Pancreas (tissue), 10 donors: ENCODE measurements at places on chromosomes 13 and 19.

DNA sequence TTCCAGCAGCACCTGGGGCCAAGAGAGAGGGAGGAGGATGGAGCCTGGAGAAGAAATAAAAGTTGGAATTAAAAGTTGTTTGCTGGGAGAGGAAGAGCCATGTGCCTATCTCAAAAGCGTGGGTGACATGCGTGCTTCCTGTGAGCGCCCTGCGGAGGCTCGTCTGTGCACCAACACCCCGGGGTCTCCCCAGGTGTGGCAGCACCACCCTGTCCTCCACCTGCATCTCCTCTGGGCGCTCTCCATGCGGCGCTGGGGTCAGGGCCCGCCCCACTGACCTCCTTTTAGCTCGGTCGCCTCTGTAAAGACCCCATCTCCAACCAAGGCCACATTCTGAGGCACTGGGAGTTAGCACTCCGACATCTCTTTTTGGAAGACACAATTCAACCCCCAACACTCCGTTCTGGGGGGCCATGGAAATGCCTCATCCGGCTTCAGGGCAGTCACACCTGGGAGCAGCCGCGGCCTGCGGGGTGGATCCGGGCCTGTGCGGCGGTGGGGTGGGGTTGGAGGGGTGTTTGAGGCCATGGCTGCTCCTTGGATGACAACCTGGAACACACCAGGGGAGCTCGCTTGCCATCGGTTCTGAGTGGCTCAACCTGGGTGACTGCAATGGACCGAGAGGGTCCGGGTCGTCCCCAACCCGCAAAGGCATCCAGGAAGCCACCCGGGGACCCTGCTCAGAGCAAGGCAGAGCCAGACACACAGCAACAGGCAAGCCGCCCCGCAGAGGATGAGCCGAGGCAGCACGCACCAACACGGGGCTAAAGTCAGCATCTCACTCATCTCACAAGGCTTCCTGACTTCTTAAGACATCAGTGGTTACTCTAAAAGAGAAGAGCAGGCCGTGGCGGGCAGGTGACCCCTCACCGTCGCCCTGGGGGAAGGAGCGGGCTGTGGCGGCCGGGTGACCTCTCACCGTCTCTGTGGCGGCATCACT, 79.4 kb upstream of the MCF2L start:
- DNase-seq: peak; percentile 55
- H3K27me3 ChIP-seq: no peaks in the 10 kb centered on the region
- H3K27ac ChIP-seq: no peak overlapping the region
- no peak overlapping the region for H3K4me3 ChIP-seq

DNA sequence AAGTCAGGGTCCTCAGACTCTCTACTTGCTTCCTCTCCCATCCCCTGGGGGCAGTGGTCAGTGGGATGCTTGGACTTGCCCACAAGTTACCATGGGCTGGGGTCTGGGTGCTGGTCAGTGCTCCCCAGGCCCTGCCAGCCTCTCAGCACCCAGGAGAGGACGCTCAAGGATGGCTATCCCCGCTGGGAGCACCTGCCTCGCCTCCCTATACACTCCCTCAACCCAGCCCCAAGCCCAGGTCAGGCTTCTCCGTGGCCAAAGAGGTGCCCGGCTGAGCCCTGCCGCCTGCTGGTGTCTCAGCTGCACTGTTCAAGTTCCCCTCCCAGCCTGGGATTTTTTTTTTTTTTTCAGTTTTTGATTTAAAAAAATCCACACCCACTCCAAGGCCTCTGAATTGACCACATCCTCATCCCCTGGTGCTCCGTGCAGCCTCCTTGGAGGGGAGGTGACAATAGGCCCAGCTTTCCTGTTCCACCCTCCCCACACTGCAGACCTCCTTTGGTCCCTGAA, 10.8 kb downstream of the F2RL3 start:
- no peak for DNase-seq
- H3K27me3 ChIP-seq: no peaks in the 10 kb centered on the region
- no peaks in the 10 kb centered on the region for H3K36me3 ChIP-seq
- no peaks in the 10 kb centered on the region for H3K4me1 ChIP-seq
- no peak overlapping the region for H3K4me3 ChIP-seq
- no peak overlapping the region for H3K27ac ChIP-seq

- peak overlapping the region; percentile 4 for H3K27ac ChIP-seq
- no peak overlapping the region for H3K4me3 ChIP-seq
- H3K27me3 ChIP-seq: no peaks in the 10 kb centered on the region
- peaks cover 16% of the 10 kb centered on the region for H3K4me1 ChIP-seq
- H3K36me3 ChIP-seq: no peaks in the 10 kb centered on the region
Observed at GRCh38 chr13:40190641-40191100, 475.8 kb downstream of the FOXO1 start.

- no peak overlapping the region for H3K27ac ChIP-seq
- no peaks in the 10 kb centered on the region for H3K36me3 ChIP-seq
- peaks cover 10% of the 10 kb centered on the region for H3K4me1 ChIP-seq
- H3K4me3 ChIP-seq: no peak overlapping the region
- no peaks in the 10 kb centered on the region for H3K27me3 ChIP-seq
- no peak for DNase-seq
Observed at GRCh38 chr13:41133951-41134350, 1.3 kb upstream of the KBTBD6 start.

DNA sequence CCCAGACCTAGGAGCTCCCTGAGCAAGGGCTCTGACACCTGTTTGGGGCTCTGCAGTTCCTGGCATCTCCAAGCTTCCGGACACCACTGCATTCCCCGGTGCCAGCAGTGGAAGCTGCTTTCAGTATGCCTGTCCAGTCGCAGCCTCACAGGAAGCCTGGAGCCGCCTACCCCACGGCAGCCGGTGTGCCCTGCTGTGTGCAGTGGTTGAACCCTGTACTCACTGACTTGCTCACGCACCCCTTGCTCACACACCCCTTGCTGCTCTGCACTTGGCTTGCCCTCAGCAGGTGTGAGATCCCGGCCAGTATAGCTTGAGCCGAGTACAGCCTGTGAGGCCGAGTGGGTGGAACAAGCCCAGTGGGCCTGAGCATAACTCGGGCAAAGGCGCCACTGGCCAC, 70.3 kb downstream of the PIBF1 start:
- no peak overlapping the region for H3K4me3 ChIP-seq
- no peak overlapping the region for H3K27ac ChIP-seq
- H3K4me1 ChIP-seq: no peaks in the 10 kb centered on the region
- DNase-seq: no peak

DNA sequence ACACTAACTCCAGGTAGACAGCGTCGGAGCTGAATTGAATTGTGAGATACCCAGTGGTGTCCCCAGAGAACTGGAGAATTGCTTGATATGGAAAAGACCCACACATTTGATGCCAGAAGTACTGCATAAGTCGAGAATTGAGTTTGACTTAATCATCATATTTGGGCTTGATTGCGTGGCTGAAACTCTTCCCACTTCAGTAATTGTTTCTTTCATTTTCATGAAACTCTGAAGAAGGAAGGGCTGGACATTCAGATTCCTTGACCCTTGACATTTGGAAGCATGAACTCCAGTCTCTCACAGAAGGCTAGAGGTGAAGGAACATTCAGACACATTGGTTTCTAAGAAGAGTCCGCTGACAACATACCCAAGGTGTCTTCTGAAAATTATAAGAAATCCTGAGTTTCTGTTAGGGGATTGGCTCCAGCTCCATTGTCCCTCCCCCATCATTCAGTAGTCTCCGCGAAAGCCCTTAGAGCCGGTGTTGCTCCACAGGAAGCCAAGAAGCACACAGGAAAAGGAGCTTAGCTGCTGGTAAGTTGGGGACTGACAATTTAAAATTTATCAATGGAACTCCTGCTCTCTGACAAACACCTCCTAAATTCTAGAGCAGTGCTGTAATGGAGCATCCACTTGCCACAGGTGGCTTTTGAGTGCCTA, at the start of gene FPR2:
Gene FPR2 (plus strand): TSS at position 484 of the 660 bp plus-strand sequence. CDS start 7,479 bp downstream, outside the sequence.
- H3K27me3 ChIP-seq: no peaks in the 10 kb centered on the region
- no peak within 1 kb of the TSS for H3K4me3 ChIP-seq
- no peak within 1 kb of the TSS for H3K27ac ChIP-seq

DNA sequence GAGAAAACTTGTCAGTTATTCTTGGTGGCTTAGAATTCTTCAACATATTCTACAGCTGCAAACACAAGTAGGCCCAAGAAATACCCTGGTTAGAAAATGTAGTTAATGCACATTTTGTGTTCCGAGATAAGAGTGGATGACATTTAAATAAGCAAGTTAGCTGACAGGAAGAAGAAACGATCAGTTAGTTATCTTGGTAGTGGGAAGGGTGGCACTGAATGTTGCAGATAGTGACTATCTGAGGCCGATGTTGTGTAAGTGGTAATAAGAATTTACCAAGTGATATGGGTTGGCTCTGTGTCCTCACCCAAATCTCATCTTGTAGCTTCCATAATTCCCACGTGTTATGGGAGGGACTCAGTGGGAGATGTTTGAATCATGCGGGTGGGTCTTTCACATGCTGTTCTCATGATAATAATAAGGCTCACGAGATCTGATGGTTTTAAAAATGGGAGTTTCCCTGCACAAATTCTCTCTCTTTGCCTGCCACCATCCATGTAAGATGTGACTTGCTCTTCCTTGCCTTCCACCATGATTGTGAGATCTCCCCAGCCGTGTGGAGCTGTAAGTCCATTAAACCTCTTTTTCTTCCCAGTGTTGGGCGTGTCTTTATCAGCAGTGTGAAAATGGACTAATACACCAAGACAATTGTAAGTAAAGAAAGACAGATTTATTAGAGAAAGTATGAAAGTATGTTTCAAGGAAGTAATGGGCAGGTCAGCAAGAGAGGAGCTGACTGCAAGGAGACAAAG, 10.9 kb upstream of the AKAP11 start:
- no peaks in the 10 kb centered on the region for H3K4me1 ChIP-seq
- H3K27me3 ChIP-seq: no peaks in the 10 kb centered on the region
- no peak overlapping the region for H3K27ac ChIP-seq
- no peak for DNase-seq
- no peaks in the 10 kb centered on the region for H3K36me3 ChIP-seq

- H3K4me3 ChIP-seq: peak overlapping the region; percentile 7
- H3K36me3 ChIP-seq: no peaks in the 10 kb centered on the region
- DNase-seq: peak; percentile 67
- H3K4me1 ChIP-seq: peaks cover 4% of the 10 kb centered on the region
Observed at GRCh38 chr19:46786236-46787039, 2.0 kb downstream of the SLC1A5 start.

GRCh38 chr19:4449022-4449638, 8.5 kb downstream of the UBXN6 start:
- H3K4me1 ChIP-seq: peaks cover 3% of the 10 kb centered on the region
- H3K27ac ChIP-seq: peak overlapping the region; percentile 50
- no peak overlapping the region for H3K4me3 ChIP-seq
- no peaks in the 10 kb centered on the region for H3K27me3 ChIP-seq

- no peaks in the 10 kb centered on the region for H3K36me3 ChIP-seq
- H3K27me3 ChIP-seq: no peaks in the 10 kb centered on the region
- no peaks in the 10 kb centered on the region for H3K4me1 ChIP-seq
- no peak for DNase-seq
- H3K27ac ChIP-seq: no peak overlapping the region
Observed at GRCh38 chr13:70894258-70894657, 786.0 kb upstream of the KLHL1 start.

GRCh38 chr13:77868717-77869116, 49.9 kb downstream of the EDNRB start:
- no peak overlapping the region for H3K27ac ChIP-seq

DNA sequence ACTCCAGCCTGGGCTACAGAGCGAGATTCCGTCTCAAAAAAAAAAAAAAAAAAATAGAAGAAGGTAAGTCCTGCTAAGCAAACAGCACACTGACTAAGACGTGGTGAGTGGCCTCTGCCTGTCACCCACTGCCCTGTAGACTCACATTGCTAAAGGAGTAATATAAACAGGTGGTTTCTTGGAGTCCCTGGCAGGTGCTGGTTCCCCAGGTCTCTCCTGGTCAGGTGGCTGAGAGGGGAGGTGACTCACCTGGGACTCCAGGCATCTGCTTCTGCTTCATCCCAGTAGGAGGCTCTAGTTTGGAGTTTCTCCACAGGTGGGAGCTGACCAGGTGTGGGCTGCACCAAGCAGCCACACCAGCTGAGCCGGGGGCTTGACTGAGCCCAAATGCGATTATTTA, at the start of gene OR10H1:
Gene OR10H1 (minus strand): TSS at position 359 of the 400 bp plus-strand sequence. CDS start 7,627 bp downstream, outside the sequence.
- H3K27me3 ChIP-seq: no peaks in the 10 kb centered on the region
- H3K4me3 ChIP-seq: no peak within 1 kb of the TSS
- H3K36me3 ChIP-seq: no peaks in the 10 kb centered on the region
- DNase-seq: peak; percentile 49

DNA sequence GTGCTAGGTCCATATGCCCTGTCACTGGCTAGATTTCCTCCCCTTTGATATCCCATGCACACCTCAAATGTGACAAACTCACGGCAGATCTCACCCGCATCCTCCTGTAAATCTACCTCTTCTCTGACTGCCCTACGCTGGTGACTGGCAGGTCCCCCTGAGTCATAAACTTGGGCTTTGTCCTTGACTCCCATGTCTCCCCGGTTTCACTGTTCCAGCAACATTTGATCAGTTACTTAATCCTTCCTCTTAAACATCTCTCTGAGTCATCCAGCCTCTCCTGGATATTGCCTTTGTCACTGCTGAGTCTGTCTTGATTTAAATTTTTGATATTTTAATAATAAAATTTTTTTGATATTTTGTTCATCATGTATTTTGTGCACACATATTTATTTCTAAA, 26.5 kb downstream of the FAM216B start:
- no peaks in the 10 kb centered on the region for H3K4me1 ChIP-seq
- H3K27me3 ChIP-seq: no peaks in the 10 kb centered on the region
- no peak for DNase-seq
- no peak overlapping the region for H3K4me3 ChIP-seq
- H3K36me3 ChIP-seq: no peaks in the 10 kb centered on the region

GRCh38 chr19:19372656-19373416, 32.6 kb upstream of the GATAD2A start:
- no peak overlapping the region for H3K4me3 ChIP-seq
- H3K27ac ChIP-seq: no peak overlapping the region
- no peaks in the 10 kb centered on the region for H3K36me3 ChIP-seq

DNA sequence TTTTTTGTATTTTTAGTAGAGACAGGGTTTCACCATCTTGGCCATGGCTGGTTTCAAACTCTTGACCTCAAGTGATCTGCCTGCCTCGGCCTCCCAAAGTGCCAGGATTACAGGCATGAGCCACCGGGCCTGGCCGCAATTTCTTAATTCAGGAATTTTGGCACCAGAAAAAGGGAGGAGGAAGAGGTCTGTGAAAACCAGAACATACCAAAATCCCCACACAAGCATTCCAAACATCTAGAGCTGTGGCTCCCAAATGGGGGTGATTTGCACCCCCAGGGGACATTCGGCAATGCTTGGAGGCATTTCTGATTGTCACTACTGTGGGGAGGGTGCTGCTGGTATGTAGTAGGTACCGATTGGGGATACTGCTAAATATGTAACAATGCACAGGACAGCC, 40.2 kb upstream of the ABCC4 start:
- H3K27me3 ChIP-seq: no peaks in the 10 kb centered on the region
- no peak overlapping the region for H3K4me3 ChIP-seq
- no peak overlapping the region for H3K27ac ChIP-seq
